ENCODE measurements at places on chromosomes 6 and 20.

- H3K27ac ChIP-seq = no peak overlapping the region
- peaks cover 45% of the 10 kb centered on the region for H3K4me1 ChIP-seq
- peaks cover 5% of the 10 kb centered on the region for H3K36me3 ChIP-seq
- DNase-seq = no peak
Measured at GRCh38 chr6:157995458-157995857, 13.8 kb downstream of the SYNJ2 start.

DNA sequence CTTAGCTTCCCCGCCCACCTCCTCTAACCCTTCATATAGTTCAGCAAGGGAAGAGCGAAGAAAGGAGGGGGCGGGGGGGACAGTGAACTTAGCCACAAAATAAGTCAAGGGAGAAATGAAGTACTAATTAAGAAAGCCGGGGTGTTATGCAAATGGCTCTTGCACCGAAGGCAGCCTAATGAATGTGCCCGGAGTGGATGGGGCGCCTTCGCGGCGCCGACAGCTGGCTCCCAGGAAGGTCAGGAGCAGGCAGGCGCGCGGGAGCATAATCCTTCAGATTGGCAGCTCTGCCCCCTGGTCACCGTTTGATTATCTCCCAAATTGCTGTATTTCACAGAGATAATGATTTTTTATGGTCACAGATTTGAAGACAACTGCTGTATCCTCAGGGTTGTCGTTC is 395.1 kb downstream of the TFAP2B start:
- H3K4me3 ChIP-seq = no peak overlapping the region
- no peak for DNase-seq
- no peak overlapping the region for H3K27ac ChIP-seq
- no peaks in the 10 kb centered on the region for H3K36me3 ChIP-seq
- H3K27me3 ChIP-seq = no peaks in the 10 kb centered on the region

GRCh38 chr6:10163203-10163962 is 251.5 kb downstream of the TFAP2A start:
- no peak overlapping the region for H3K27ac ChIP-seq
- H3K36me3 ChIP-seq = no peaks in the 10 kb centered on the region
- no peaks in the 10 kb centered on the region for H3K27me3 ChIP-seq
- no peak overlapping the region for H3K4me3 ChIP-seq
- no peak for DNase-seq
- H3K4me1 ChIP-seq = no peaks in the 10 kb centered on the region

GRCh38 chr6:76043690-76044089 is 28.8 kb downstream of the IMPG1 start:
- no peaks in the 10 kb centered on the region for H3K4me1 ChIP-seq
- no peaks in the 10 kb centered on the region for H3K27me3 ChIP-seq
- H3K27ac ChIP-seq = no peak overlapping the region
- no peaks in the 10 kb centered on the region for H3K36me3 ChIP-seq

DNA sequence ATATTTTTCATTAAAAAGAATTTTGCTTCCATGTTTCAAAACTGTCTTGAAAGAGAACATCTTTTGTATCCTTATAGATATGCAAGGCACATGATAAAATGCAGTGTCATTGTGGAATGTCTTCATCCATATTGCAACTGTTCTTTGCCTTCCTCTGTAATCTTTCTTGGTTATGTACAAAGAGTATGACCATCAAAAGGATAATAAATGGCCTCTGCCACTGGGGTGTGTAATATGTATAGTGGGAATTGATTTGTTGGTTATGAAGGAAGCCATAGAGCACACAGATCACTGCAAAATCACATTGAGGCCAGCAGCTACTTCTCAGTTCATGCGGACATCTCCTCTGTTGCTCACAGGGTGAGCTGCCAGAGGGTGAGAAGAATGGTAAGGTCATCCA is 703.5 kb downstream of the TFAP2A start:
- H3K36me3 ChIP-seq = no peaks in the 10 kb centered on the region
- no peaks in the 10 kb centered on the region for H3K4me1 ChIP-seq
- no peak for DNase-seq
- H3K27me3 ChIP-seq = no peaks in the 10 kb centered on the region

Data from activated CD4-positive, alpha-beta T cell treated with anti-CD3 and anti-CD28 coated beads for 36 hours (primary cell).